ENCODE measurements at places on chromosomes 16 and 17.

GRCh38 chr17:80819422-80820164, 172.0 kb upstream of the CHMP6 start:
- DNase-seq, result no peak

DNA sequence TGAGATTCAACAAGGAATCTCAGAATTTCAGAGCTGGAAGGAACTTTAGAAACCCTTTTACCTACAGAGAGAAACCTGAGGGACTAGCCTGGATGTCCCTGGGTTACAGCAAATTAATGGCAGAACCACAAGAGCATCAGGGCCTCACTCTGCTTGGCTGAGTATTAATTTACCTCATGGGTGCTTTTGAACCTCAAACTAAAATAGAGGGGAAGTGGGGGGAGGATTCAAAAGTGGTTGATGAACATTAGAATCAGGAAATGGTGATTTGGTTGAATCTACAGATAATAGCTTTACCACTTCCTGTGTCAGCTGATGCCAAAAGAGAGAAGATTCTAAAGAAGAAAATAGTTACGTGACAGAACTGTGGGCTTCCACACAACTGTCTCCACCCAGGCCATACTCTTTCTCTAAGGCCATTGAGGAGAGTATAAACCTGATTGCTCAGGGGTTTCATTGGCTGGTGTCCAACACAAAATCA, 11.3 kb upstream of the SKAP1 start:
- DNase-seq, result no peak

GRCh38 chr16:53121043-53121620, 66.3 kb downstream of the CHD9 start:
- no peak for DNase-seq

DNA sequence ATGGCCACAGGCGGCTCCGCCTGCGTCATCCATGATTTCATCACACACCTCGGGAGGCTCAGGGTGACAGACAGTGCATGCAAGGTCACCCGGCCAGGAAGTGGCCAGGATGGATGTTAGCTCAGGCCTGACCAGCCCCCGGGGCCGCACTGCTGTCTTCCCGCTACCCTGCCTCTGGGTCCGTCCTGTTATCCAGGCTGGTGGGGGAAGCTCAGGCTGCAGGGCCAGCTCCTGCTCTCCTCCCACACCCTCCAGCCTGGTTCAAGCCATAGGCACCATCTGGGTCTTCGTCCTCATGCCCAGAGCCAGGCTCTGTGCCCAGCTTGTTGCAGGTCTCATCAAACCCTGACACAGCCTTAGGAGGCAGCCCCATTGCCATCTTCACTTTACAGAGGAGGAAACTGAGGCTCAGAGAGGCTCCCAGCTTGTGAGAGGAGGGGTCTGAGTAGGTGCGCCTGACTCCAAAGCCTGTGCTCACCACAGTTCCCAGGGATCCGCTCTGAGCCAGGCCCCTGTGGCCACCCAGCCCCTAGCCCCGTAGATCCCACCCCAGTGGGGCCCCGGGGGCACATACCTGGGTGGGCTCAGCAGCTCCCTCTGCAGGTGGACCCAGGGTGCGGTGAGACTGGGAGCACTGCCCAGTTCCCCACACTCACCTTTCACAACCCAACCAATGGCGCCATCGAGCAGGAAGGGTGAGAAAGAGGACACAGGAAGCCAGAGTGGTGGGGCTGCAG, 412 bp upstream of the ADGRG3 start:
- no peak for DNase-seq

DNA sequence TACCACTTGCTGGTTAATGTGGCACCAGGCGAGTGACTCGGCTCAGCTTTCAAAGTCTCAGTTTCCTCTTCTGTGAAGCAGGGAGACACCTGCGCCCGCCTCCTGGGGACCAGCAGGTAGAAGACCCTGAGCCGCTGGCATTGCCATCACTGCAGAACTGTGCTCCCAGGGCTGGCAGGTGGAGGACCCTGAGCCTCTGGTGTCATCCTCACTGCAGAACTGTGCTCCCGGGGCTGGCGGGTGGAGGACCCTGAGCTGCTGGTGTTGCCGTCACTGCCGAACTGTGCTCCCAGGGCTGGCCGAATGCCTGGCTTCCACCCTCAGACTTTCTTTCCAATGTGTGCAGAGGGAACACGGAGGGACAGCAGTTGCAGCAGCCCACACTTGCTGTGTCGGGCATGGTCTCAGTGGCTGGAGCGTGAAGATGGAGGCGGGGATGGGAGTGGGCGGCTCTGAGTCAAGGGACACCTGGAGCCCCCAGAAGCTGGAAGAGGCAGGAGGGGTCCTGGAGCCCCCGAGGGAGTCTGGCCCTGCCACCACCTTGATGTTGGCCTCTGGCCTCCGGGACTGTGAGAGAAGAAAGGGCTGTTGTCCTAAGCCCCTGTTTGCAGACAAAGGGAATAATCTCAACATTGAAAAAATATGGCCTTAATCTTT, 75.8 kb upstream of the METTL9 start:
- no peak for DNase-seq

- DNase-seq, result peak; percentile 84
Observed at GRCh38 chr17:17028059-17028877, 14.0 kb upstream of the MPRIP start.

GRCh38 chr17:64658931-64659330, 3.2 kb downstream of the SMURF2 start:
- DNase-seq, result peak; percentile 68

- no peak for DNase-seq
Observed at GRCh38 chr17:69018687-69019086, 42.0 kb downstream of the ABCA9 start.

DNA sequence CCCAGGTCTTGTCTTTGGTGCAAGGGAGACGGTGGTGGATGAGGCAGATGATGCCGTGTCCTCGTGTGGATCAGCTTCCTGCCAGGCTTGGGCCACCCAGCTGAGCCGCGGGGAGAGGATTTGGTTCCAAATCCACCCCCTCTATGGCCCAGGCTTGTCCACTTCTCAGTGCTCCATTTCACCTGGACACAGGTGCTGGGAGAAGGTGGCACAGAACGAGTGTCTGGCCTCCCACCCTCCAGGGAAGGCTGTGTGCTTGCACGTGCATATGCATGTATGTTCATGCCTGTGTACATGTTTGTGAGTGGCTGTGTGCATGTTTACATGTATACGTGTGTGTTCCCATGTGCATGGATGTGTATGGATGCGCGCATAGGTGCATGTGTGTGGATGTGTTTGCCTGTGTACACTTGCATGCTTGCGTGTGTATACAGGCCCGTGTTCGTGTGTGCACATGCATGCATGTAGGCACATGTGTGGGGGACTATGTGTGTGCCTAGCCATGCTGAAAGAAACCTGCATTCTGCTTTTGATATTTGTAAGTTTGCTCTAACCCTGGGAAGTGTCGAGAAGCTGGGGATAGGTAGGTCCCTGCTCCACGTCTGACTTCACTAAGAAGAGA, 196.3 kb downstream of the IRF8 start:
- no peak for DNase-seq

GRCh38 chr17:10773391-10773790, 30.5 kb downstream of the TMEM238L start:
- no peak for DNase-seq

GRCh38 chr16:84535408-84535807, 30.9 kb upstream of the MEAK7 start:
- no peak for DNase-seq

GRCh38 chr17:732067-732901, at the start of gene TLCD3A:
Gene TLCD3A (plus strand): TSS chr17:732596. CDS start chr17:732648, 52 bp downstream.
- peak; percentile 89 for DNase-seq

DNA sequence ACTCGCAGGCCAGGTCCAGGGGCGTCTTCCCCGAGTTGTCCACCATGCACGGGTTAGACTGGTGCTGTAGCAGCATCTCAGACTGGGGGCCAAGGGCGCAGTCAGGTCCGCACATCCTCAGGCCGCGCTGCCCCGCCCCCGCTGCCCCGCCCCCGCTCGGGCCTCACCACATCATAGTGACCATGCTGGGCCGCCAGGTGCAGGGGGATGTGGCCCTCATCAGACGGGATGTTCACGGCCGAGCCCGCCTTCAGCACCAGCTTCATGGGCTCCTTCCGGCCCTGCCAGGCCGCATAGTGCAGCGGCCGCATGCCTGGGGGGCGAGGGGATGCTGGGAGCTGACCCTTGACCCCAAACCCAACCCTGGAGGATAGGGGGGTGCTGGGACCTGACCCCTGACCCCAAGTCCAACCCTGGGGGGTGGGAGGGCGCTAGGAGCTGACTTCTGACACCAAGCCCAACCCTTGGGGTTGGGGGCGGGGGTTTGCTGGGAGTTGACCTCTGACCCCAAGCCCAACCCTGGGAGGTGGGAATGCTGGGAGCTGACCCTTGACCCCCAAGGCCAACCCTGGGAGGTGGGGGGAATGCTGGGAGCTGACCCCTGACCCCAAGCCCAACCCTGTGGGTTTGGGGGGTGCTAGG, 7.0 kb downstream of the CASKIN1 start:
- DNase-seq, result no peak

GRCh38 chr17:49557312-49558024, 18.2 kb upstream of the NXPH3 start:
- peak; percentile 63 for DNase-seq

- DNase-seq, result no peak
Observed at GRCh38 chr17:40484285-40484972, 17.0 kb downstream of the TNS4 start.

- peak; percentile 91 for DNase-seq
Observed at GRCh38 chr17:20063665-20064648, 54.8 kb downstream of the SPECC1 start.

GRCh38 chr17:71464751-71465150, 656.1 kb upstream of the SOX9 start:
- no peak for DNase-seq

- DNase-seq, result peak; percentile 88
Observed at GRCh38 chr17:65294181-65294719, 157.1 kb downstream of the RGS9 start.

DNA sequence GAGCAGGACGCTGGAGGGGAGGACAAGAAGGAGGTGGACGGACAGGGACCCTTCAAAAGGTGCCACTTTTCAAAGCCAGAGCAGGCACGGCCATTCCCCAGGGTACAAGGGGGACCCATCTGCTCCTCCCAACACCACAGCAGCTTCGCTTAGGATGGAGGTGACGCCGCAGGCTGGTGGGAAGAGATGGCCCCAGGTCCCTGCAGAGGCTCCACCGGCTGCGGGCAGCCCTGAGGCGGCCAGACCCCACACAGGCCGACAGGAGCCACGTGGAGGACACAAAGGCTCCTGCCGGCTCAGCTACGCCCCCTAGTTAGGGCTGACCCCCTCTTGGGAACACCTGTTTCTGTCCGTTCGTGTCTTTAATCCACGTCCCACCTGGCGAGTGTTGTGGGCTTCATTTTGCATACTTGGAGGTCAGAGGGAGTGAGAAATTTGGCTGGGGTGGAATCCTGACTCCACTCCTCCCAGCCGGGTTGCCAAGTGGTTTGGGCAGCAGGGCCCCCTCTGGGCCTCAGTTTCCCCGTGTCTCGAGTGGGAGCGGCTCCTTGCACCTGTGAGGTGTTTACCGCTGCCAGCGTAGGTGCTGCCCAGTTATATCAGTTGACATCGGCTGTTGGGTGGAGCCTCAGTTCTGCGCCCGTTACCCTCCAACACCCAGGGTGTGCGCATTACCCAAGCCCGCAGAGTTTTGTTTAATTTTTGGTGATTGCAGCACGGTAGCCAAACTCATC, 5.8 kb upstream of the FN3KRP start:
- no peak for DNase-seq

- DNase-seq, result peak; percentile 73
Observed at GRCh38 chr16:75758215-75758614, 31.9 kb upstream of the CPHXL start.

DNA sequence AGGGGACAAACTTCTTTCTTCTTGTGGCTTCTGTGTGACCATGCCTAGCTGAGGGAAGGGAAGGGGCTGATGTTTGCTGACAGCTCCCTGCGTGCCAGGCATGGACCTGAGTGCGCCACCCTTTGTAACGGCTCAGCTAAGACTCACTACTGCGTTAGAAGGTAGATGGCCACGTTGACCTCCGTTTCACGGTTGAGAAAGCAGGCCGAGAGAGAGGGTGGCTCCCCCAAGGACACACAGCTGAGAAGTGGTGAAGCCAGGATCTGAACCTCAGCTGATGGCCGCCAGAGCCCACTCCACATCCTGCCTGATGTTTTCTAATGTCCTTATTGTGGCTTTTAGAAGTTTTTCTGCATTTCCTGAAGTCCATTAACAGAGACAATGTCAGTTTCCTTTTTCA, 45.1 kb downstream of the RGS9 start:
- no peak for DNase-seq

DNA sequence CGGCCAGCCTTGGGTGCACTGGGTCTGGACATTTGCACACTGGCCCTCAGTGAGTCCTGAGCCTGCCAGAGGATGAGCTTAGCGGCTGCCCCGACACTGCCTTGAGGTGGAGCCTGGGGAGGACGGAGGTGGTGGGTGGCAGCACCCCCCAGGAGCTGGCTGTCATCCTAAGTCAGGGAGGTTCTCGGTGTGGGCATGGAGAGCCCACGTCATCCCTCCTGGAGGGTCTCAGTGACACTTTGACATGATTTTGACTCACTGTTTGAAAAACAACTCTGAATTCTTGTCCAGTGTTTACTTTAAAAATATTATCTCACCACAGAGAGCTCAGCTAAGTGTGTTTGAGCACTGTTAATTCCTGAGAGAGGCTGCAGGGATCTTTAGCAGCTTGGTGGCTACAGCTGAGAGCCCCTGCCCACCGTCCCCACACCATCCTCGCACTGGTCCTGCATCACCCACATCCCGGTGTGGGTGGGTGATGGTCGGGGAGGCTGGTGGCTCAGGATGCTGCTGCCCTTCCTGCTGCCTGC, 63.1 kb downstream of the BANP start:
- peak; percentile 74 for DNase-seq

DNA sequence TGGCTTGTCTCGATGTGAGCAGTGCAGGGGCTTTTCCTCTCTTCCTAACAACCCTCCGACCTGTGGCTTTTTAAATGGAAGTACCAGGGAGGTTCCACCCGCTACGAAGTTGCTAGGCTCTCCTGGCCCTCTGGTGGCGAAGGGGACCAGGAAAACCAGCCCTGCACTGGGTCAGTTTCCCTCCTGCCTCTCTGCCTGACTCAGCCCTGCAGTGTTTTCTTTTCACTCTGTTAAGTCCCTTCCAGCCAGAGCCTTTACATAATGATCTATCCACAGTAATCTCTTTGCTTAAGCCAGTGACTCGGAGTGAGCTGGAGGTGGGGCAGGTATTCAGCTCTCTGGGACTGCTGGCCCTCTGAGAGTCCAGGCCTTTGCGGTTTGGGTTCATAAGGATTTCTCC, 331.3 kb upstream of the EEF2KMT start:
- DNase-seq, result no peak

DNA sequence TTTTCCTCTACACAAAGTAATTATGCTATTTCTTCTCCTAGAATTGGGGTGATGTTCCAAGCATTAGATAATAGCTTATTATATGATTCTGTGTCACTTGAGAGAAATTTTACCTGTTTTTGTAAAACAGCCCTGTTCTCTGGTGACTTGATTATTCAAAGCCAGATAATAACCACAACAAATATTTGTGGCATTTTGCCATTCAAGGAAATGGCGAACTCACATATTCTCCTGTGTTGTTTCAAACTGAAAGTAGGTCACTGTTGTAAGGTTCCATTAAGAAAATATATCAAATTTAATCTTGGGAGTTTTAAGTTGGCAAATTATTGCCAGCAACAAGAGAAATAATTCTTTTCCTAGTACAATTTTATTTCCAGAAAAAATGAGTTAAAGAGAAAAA, 124.8 kb downstream of the STXBP4 start:
- DNase-seq, result peak; percentile 8

- DNase-seq, result no peak
Observed at GRCh38 chr16:49545741-49546448, 172.3 kb downstream of the C16orf78 start.

Data from astrocyte of the hippocampus (primary cell).